ENCODE measurements at places on chromosomes 11 and 22. TPM values are rescaled to one million over a fixed set of nuclear protein-coding genes. Genes with fewer than 3 reads are reported as not detected.

HBG2 gene
- polyA plus RNA-seq = 2,225 TPM

DNA sequence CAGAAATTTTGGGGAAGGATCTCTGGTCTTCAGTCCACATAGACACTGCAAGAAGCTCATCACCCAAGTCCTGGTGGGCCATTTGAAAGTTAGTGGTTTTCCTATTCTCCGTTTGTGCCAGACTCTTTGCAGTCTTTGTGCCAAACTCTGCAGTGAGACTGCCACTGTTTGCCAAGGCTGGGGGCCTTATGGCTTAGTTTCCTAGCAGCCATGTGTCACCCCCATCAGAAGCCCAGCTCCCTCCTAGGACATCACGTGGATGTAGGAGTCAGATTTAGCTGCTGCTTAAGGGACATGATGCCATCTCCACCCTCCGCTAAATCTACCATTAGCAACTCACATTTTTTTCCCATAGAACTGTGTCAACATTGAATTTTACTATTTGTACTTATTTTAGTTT, 220.0 kb downstream of the C11orf91 start:
- no peak for DNase-seq

DNA sequence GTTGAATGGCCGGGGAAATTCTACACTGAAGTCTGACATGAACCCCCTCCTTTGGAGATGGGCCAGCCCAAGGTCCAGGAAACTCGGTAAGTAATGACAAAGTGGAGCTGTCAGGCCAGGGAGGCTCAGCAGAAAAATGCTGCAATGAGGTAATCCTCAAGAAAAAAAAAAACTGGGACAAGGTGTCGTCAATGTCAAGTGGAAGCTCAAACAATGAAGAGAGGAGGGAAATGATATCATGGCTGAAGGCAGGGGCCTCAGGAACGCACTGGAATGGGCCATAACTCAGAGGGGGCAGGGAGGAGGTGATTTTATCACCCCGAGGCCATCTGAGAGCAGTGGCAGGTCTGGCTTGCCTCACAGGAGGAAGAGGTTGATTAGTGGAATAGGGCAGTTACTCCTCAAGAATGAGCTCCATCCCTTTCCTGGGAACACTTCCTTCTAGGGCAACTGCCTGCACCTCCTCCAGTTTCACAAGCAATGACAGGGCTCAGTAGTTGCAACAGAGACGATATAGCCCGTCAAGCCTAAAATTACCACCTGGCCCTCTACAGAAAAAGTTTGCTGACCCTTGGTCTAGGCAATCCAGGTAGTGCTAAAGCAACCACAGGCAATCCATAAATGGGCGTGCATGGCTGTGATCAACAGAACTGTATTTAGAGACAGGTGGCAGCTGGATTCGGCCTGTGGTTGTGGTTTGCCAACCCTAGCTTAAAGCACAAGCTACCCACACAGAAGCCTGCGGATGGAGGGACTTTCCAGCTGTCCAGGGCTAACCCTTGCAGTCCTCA, 65.2 kb downstream of the FBXO7 start:
- DNase-seq = no peak

GRCh38 chr22:17570851-17571631, 7.7 kb downstream of the SLC25A18 start:
- peak; percentile 72 for DNase-seq

DNA sequence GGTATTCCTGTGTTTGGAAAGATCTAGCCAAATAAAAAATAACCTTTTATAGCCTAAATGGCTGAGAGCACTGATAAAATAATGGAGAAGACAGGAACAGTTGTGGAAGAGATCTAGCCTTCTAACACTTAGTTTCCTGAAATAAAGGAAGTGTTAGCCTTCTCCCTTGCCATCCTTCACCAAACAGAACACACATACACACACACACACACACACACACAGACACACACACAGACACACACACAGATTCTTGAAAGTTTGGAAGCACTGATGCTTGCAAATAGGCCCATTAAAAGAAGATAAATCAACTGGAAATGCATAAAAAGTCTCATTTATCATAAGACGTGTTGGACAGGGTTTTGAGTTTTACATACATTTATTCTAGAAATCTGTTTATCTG, 37.5 kb downstream of the KIRREL3 start:
- no peak for DNase-seq

ENDOD1 gene
- 41.2 TPM for polyA plus RNA-seq

GRCh38 chr22:19358195-19358594, 66.7 kb upstream of the CLTCL1 start:
- no peak for DNase-seq

GRCh38 chr11:64827451-64827839, 17.0 kb downstream of the CDC42BPG start:
- no peak for DNase-seq

- no peak for DNase-seq
These were observed 40.8 kb downstream of the ZNF214 start for GRCh38 chr11:6979365-6979764.

DNA sequence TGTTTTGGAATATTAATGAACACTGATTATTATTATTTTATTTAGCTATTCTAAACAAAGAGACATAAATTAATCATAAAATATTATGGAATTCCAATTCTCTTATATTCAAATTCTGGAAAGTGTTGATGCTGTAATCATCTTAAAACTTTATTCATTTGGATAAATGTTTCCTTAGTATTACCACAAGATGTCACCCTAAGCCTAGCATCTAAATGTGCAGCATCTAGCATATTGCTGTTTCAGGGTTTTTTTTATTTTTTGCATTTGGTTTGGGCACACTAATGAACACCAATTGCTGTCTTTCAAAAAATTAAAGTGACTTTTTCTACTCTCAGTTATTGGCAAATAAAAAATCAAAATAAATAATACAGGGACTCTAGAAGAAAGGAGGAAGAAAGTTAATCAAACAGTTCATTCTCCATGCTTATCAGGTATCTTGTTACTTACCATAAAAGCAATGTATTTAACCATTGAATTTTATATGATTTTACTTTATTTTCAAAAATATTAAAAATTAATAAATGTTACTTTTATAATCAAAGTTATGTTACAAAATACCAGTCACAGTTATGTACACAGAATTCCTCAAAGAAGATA, 31.8 kb downstream of the DLG2 start:
- DNase-seq = peak; percentile 76

GRCh38 chr11:19110295-19110694, 6.7 kb upstream of the ZDHHC13 start:
- DNase-seq = no peak

DDX25 gene
- polyA plus RNA-seq = 38.1 TPM

PRG3 gene
- not detected for polyA plus RNA-seq

DNA sequence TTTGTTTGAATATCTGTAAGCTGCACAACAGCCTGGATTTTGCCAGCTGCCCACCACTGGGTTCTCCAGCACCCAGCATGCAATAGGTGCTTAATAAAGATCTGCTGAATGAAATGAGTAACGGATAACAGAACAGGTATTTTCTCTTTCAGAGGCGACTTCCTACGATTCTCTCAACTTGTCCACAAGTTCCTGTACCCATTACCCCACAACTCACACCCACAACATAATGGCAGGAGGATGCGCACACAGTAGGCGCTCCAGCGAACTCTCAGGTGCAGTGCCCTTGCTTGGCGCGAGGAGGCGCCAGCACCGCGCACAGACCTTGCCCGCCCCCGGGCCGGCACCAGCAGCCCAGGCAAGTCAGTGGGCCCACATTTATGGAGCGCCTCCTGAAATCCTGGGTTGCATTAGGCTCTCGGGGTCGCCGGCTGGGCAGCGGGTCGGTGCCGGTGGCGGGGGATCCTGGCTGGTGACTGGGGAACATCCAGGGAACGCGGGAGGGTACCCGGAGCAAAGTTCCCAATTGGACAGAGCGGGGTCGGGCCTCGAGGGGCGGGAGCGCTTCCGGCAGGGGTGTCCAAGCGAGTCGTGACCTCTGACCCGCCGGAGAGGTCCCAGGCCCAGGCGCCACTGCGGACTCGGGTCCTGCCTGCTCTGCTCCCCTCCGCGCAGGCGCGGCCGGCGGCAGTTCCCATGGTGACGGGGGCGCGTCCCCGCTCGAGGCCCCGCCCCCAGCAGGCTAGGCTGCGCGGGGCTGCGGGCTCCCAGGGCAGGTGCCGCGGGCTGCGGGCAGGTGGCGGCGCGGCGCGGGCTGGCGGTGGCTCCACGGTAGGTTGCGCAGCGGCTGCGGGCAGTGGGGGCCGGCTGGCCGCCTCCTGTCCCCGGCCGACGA, at the start of gene KIAA1671:
Gene KIAA1671 (plus strand): TSS at position 775 of the 895 bp plus-strand sequence. CDS start 75,284 bp downstream, outside the sequence.
- peak; percentile 75 for DNase-seq

GRCh38 chr22:21628386-21629254, 1.2 kb downstream of the YDJC start:
- DNase-seq = no peak

SYT12 gene
- polyA plus RNA-seq = 18.2 TPM

- no peak for DNase-seq
These were observed 27.9 kb downstream of the LINC01488 start for GRCh38 chr11:69509381-69509780.

- DNase-seq = no peak
These were observed 530.2 kb downstream of the SOX6 start for GRCh38 chr11:15825976-15826650.

LRRN4CL gene
- 3.2 TPM for polyA plus RNA-seq

SH3BP1 gene
- 5.9 TPM for polyA plus RNA-seq

- no peak for DNase-seq
These were observed 7.7 kb upstream of the F2 start for GRCh38 chr11:46711303-46711702.

PAX6 gene
- 44.1 TPM for polyA plus RNA-seq

DNA sequence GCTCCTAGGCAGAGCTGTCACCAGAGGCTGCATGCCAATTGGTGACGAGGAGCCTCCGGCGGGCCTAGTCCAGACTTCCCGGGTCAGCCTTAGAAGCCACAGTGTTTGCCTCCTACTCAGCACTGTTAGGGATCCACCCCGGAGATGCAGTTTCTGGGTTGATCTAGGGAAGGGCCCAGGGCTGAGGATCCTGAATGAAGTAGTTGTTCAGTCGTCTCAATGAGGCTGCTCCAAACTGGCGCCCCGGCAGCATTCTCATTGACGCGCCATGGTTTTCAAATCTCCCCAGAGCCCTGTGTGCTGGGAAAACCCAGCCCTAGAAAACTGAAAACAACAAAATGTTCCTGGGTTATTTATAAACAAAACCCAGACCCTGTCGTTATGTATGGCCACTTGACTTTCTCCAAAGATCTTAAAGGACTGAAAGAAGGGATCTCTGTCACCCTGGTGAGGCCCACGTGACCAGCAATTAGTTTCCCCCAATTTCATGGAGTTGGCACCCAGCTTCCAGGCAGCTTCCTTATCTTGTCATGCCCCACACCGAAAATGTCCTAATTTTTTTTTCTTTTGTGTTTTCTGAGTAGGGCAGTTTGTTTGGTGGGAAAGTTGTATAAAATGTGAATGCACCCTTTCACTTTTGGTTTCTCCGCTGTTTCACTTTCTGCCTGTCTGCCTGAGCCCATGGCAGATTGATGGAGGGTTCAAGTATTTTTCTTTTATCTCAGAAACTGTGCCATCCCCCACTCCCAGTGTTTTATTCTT, 2.0 kb upstream of the EHD1 start:
- no peak for DNase-seq

GRCh38 chr22:42704896-42705295, 15.8 kb downstream of the A4GALT start:
- no peak for DNase-seq

MS4A6A gene
- polyA plus RNA-seq = 7.1 TPM

ACR gene
- polyA plus RNA-seq = 0.98 TPM

C22orf31 gene
- not detected for polyA plus RNA-seq

DNA sequence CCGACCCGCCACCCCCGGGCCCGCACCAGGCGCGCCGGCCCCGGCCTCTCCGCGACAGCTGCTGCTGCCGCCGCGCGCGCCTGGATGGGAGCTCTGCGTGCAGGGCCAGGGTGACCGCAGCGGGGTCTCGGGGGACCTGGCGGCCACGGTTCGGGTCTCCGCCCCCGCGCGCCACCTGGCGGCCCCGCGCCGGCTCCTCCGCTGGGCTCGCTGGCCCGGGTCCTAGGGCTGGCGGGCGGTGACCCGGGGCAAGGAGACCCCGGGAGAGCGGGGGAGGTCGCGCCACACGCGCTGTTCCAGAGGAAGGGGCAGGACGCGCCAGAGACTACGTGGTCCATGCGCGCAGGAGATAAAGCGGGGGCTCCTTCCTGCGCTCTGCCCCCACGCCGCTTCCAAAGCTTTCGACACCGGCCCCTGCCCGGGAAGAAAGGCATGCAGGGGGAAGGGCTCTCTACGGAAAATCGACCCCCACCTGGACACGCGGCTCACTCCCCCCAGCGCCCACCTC, 562 bp downstream of the SHANK2 start:
- DNase-seq = no peak

PGM2L1 gene
- 50.9 TPM for polyA plus RNA-seq

GRCh38 chr11:64359712-64360445, 917 bp downstream of the RPS6KA4 start:
- DNase-seq = no peak

NXPE1 gene
- polyA plus RNA-seq = not detected

DNA sequence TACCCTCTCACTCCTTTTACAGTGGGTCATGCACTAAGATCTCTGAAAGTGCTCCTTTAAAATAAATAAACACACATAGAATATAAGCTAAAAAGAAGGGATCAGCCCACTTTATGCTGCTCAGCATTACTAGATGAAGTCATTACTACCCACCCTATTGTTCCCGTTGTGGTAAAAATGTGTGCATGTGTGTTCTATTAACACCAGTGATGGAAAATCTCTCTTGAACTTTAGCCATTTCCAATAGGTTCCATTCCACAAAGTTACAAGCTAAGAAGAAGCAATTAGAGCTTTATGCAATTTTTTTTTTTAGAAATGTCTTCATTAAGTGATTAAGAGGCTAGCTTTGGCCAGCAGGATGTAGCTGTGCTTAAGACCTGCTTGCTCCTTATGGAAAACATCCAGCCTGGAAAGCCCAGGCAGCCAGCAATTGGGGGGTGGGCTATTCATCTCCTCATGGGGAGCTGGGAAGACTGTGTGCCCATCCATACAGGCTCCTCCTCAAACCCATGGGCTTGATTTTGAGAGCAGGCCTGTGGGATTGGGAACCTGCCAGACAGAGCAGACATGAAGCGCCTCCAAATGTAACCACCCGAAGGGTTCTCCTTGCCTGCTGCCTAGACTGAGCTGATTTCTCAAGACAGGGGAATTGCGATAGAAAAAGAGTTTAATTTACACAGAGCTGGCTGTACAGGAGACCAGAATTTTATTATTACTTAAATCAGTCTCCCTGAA, 92.9 kb upstream of the PARVA start:
- no peak for DNase-seq

DNA sequence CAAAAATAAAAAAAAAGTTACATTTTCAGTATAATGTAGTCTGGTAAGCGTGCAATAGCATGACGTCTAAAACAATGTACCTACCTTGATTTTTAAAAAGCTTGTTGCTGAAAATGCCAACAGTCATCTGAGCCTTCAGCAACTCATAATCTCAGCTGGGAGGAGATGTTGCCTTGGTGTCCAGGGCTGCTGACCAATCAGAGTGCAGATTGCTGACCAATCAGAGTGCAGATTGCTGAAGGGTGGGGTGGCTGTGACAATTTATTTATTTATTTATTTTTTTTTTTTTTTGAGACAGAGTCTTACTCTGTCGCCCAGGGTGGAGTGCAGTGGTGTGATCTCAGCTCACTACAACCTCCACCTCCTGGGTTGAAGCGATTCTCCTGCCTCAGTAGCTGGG, 17.8 kb downstream of the ZBED4 start:
- DNase-seq = no peak

MMP12 gene
- 0.09 TPM for polyA plus RNA-seq

OAF gene
- polyA plus RNA-seq = 9.3 TPM

GSTT2 gene
- 0.45 TPM for polyA plus RNA-seq

Measured in spinal cord (tissue), 10 donors.